ENCODE measurements at places on chromosomes 5 and 9.

DNA sequence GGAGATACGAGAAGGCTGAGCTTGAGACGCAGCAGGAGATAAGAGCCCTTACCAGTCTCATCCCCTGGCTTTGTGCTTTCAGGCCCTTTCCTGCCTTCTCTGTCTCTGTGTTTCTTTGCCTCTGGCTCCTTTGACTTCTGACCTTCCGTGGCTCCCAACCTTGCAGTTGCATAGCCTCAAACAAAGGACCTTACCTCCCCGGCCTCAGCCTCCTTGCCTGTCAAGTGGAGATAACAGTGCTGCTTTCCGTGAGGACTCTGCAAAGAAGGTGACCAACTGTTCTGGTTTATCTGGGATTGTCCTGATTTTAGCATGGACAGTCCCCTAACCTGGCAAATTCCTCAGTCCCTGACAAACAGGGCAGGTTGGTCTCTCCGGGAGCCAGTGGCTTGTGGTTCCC, 287.8 kb upstream of the MVB12B start:
- no peak for DNase-seq

DNA sequence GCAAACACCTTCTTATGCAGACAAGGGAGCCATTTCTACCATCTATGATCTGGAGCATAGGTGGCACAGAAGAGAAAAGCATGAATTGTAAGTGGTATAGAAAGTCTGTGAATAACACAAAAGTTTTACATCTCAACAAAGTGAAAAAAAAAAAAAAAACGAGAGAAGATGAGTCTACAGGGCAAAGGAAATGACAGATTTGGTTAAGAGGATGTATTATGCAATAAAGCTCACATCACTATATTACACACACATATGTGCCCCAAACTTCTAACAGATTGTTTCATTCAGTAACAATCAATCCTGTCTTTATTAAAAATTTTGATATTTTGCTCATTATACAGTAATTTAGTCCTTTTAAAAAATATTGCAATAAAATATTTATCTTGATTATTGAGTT, 49.8 kb downstream of the CERT1 start:
- DNase-seq, result no peak

GRCh38 chr9:72491242-72491641, 30.2 kb upstream of the TMC1 start:
- DNase-seq, result no peak

DNA sequence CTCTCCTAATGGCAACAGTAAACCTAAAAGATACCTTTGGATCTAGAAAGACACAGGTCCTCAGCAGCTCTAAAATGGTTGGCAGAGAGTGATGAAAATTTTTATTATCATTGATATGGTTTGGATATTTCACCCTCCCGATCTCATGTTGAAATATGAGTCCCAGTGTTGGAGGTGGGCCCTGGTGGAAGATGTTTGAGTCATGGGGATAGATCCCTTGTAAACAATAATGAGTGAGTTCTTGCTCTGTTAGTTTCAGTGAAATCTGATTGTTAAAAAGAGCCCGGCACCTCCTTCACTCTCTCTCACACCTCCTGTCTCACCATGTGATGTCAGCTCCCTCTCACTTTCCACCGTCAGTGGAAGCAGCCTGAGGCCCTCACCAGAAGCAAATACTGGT, 117.7 kb downstream of the FRMD3 start:
- DNase-seq, result no peak

DNA sequence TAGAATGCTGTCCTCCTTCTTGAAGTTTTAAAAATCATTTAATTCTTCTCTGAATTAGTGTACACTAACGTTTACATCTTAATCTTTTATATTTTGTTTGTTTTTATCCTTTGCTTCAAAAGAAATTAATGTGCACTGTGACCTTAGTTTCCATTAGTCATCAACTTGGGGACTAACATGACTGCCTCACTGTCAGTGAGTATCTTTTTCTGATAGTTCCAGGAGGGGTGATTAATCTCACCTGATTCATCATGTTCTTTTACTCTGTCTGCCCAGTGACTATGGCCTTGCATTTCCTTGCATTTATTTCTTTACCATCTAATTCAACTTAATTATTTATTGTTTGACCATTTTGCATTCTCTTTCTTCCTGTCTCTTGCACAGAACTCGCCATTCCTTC, 33.4 kb upstream of the NR3C1 start:
- no peak for DNase-seq

DNA sequence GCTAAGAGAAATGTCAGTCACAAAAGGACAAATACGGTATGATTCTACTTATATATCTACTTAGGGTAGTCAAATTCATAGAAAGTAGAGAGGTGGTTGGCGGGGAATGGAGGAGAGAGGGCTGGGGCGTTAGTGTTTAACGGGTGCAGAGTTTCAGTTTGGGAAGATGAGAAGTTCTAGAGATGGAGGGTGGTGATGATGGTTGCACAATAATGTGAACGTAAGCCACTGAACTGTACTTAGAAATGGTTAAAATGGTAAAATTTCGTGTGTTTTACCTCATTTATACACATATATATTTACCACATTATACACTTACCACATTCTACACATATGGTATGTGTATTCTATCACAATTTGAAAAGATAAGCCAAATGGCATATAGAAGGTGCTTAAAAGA, 35.7 kb downstream of the LSM11 start:
- DNase-seq, result no peak

DNA sequence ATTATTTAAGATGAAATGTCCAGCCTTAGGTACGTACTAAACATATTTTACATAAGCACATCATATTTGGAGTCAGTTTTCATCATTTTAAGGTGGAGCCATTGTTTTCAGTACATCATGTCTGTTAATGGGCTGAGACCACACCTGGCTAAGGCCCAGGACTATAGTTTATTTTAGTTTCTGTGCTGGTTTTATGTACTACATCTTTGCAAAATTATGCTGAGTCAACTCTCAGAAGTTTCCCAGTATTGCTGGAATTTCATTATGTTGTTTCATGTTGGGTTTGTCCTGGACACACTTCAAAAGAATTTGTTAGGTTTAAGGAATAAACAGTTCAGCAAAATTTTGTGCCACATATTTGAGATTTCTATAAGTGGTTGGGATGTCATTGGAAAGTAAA, 171.2 kb downstream of the CCDC171 start:
- DNase-seq, result no peak

DNA sequence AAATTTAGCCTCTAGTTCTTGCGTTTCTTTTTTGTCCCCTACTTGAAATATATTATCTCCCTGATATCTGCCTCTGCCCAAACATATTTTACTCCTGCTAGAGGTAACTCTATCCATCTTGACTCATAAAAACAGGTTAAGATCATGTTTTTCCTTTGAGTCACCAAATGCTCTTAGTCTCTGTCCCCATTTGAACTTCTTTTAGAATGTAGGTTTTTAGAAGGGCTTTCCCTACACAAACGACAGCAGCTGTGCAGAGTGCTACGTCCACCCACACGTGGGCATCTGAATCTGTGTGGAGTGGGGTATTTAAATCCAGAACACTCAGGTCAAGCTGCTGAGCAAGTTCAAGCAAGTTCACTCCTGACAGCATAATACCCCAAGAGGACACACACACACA, 2.2 kb downstream of the HSD17B3 start:
- no peak for DNase-seq

- no peak for DNase-seq
Measured at GRCh38 chr9:123753016-123753415, 176.9 kb downstream of the DENND1A start.

- no peak for DNase-seq
Measured at GRCh38 chr5:136590581-136590980, 225.2 kb upstream of the TRPC7 start.

DNA sequence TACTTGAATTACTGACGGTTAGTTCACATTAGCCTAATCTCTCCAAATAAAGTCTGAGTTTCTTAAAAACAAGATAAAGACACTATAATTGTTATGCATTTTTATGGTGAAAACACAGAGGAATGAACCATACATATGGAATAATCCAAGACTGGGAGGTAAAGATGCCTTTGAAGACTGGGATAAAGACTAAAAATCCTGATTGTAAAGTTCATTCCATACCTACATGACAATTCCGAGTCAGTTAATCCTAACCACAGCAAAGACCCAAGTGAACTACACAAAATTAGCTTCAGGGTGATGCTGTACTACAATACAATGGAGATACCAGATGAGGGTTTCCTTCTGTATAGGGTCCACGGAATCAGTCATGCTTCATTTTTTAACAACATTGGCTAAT, 6.3 kb downstream of the AP3B1 start:
- DNase-seq, result no peak

DNA sequence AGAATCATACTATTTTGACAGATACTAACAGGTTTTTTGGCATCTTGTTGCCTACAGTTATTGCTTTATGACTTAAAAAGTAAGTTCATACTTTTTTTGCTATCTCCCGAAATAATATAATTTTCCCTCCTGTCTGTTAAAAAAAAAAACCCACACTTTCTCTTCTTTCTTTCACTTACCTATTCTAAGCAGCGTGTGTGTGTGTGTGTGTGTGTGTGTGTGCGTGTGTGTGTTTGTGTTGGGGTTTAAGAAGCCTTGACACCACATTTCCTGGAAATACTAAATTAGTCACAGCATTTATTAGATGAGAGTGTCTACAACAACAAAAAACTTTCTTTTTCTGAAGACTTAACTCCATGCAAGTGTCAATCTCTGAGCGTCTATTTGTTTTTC, 12.4 kb downstream of the TNFAIP8 start:
- DNase-seq, result no peak

GRCh38 chr9:95043826-95044225, 273.7 kb downstream of the FANCC start:
- no peak for DNase-seq

- DNase-seq, result no peak
Measured at GRCh38 chr9:117465706-117466105, 50.8 kb upstream of the ASTN2 start.

GRCh38 chr5:90690307-90690706, 131.7 kb downstream of the ADGRV1 start:
- no peak for DNase-seq

- no peak for DNase-seq
Measured at GRCh38 chr5:14298126-14298847, 155.1 kb downstream of the TRIO start.

GRCh38 chr5:56648460-56649034, 166.8 kb upstream of the MAP3K1 start:
- no peak for DNase-seq

- DNase-seq, result no peak
Measured at GRCh38 chr5:158387499-158387898, 528.6 kb upstream of the CLINT1 start.

- DNase-seq, result no peak
Measured at GRCh38 chr9:114522286-114522685, 17.0 kb upstream of the WHRN start.

DNA sequence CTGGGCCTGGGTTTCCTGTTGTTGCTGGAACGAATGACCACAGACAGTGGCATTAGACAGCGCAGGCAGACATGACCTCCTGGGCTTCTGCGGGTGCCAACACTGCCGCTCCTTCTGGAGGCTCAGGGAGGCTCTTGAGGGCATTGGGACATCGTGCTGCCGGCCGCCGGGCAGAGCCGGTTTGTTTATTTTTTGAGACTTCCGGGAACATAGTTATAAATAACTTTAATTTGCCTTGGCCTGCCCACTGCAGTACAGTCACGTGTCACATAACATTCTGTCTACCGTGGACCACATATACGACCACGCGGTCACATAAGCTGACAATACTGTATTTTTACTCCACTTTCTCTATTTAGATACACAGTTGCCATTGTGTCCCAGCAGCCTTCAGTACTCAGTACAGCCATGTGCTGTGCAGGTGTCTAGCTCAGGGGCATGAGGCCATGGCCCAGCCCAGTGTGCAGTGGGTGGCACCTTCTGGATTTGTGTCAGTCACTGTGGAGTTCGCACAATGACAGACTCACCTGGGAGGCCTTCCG, 8.2 kb upstream of the TOR4A start:
- no peak for DNase-seq

All from stimulated activated CD8-positive, alpha-beta memory T cell treated with anti-CD3 and anti-CD28 coated beads, Interleukin-15, amount 100 ng/mL, for 24 hours (primary cell).